ENCODE measurements at places on chromosomes 1 and 21. TPM values are rescaled to one million over a fixed set of nuclear protein-coding genes. Genes with fewer than 3 reads are reported as not detected.

The TIPRL gene
- 17.5 TPM for total RNA-seq

- H3K27ac ChIP-seq = no peak overlapping the region
- no peak overlapping the region for H3K4me3 ChIP-seq
- peaks cover 23% of the 10 kb centered on the region for H3K4me1 ChIP-seq
- H3K36me3 ChIP-seq = peaks cover 7% of the 10 kb centered on the region
- H3K27me3 ChIP-seq = no peaks in the 10 kb centered on the region
Measured at GRCh38 chr1:20775700-20776099, 11.4 kb downstream of the HP1BP3 start.

- H3K27ac ChIP-seq = no peak overlapping the region
- H3K36me3 ChIP-seq = peaks cover 2% of the 10 kb centered on the region
- no peak overlapping the region for H3K4me3 ChIP-seq
- H3K27me3 ChIP-seq = no peaks in the 10 kb centered on the region
- no peak for DNase-seq
- H3K4me1 ChIP-seq = peaks cover 4% of the 10 kb centered on the region
Measured at GRCh38 chr1:98839840-98840239, 164.8 kb downstream of the PLPPR5 start.

DNA sequence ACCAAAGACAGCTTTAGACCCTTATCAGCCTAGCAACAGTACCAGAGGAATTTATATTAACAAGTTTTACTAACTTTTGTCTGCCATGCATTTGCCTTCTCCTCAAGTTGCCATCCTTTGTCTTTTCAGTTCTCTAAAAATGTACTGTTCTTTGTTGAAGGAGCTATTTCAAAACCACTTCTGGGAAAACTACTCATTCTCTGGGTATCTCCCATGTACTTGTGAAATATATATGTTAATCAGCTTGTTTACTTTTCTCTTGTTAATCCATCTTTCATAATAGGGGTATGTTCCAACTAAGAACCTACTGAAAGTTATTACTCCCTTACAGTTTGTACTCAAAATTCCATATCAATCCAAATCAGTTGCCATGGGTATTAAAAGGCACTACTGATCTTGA lies 16.3 kb downstream of the DPYD start:
- H3K27ac ChIP-seq = no peak overlapping the region
- no peak overlapping the region for H3K4me3 ChIP-seq
- peaks cover 2% of the 10 kb centered on the region for H3K36me3 ChIP-seq
- no peaks in the 10 kb centered on the region for H3K27me3 ChIP-seq

The TRIM45 gene
- 1.0 TPM for total RNA-seq

- H3K4me1 ChIP-seq = no peaks in the 10 kb centered on the region
- no peaks in the 10 kb centered on the region for H3K36me3 ChIP-seq
- no peak for DNase-seq
Measured at GRCh38 chr1:244876228-244876910, 12.0 kb upstream of the HNRNPU start.

DNA sequence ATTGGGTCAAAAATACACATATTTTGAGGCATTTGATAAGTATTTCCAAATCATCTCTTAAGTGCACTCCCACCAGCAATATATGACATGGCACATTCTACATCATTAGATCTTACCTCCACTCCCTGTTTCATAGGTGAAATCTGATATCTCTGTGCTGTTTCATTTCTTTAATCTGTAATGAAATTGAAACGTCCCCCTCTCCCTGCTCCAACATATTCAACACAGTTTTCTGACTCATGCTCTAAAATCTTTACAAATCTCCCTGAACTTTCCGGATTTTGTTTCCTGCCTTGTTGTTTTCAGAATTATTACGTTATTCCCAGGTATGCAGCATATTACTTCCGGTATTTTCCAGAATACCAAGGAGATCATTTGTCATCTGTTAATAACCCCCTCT lies 66.1 kb upstream of the AKT3 start:
- H3K27ac ChIP-seq = peak overlapping the region; percentile 24
- peaks cover 20% of the 10 kb centered on the region for H3K4me1 ChIP-seq
- peak overlapping the region; percentile 93 for H3K4me3 ChIP-seq
- H3K36me3 ChIP-seq = peaks cover 3% of the 10 kb centered on the region
- H3K27me3 ChIP-seq = peaks cover 54% of the 10 kb centered on the region

The KRTAP19-1 gene
- total RNA-seq = not detected

DNA sequence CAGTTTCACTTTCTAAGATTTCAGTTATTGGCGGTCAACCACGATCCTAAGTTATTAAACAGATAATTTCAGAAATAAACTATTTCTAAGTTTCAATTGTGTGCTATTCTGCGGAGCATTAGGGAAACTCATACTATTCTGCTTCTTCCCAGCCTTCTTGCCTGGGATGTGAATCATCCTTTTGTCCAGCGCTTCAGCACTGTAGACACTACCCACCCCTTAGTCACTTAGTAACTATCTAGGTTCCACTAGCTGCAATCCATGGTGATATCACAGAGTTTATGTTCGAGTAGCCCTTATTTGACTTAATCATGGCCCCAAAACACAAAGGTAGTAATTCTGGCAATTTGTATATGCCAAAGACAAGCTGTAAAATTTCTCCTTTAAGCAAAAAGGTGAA lies 279.9 kb upstream of the ADAMTS5 start:
- no peak overlapping the region for H3K27ac ChIP-seq
- no peak overlapping the region for H3K4me3 ChIP-seq
- no peaks in the 10 kb centered on the region for H3K36me3 ChIP-seq
- H3K27me3 ChIP-seq = no peaks in the 10 kb centered on the region

GRCh38 chr1:3190256-3191041 lies 121.4 kb downstream of the PRDM16 start:
- peaks cover 51% of the 10 kb centered on the region for H3K27me3 ChIP-seq
- DNase-seq = no peak
- no peak overlapping the region for H3K27ac ChIP-seq
- no peak overlapping the region for H3K4me3 ChIP-seq
- H3K36me3 ChIP-seq = no peaks in the 10 kb centered on the region

The UQCRH gene
- 91.0 TPM for total RNA-seq

DNA sequence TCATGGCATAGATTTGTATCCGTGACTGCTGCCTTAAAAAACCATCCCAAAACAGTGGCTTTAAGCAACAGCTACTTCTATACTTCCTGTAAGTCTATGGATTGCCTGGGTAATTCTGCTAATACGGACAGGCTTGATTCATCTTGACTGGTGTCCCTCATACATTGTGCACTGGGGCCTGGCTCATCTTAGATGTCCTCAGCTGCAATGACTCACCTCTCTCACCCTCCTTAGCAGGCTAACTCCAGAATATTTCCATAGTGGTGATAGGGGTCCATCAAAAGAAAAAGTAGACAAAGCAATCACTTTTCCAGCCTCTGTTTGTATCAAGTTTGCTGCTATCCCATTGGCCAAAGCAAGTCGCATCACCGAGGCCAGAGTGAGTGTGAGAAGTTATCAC lies 409.1 kb upstream of the KAZN start:
- no peaks in the 10 kb centered on the region for H3K36me3 ChIP-seq
- H3K27me3 ChIP-seq = peaks cover 3% of the 10 kb centered on the region
- H3K27ac ChIP-seq = no peak overlapping the region
- no peaks in the 10 kb centered on the region for H3K4me1 ChIP-seq

- DNase-seq = no peak
- H3K4me3 ChIP-seq = no peak overlapping the region
- no peaks in the 10 kb centered on the region for H3K36me3 ChIP-seq
- H3K4me1 ChIP-seq = no peaks in the 10 kb centered on the region
Measured at GRCh38 chr1:209382231-209383100, 201.0 kb upstream of the CAMK1G start.

All from T-helper 17 cell (primary cell).